ENCODE measurements at places on chromosomes 4 and X.

- no peak for DNase-seq
Measured at GRCh38 chr4:54173281-54173912, 55.7 kb upstream of the PDGFRA start.

DNA sequence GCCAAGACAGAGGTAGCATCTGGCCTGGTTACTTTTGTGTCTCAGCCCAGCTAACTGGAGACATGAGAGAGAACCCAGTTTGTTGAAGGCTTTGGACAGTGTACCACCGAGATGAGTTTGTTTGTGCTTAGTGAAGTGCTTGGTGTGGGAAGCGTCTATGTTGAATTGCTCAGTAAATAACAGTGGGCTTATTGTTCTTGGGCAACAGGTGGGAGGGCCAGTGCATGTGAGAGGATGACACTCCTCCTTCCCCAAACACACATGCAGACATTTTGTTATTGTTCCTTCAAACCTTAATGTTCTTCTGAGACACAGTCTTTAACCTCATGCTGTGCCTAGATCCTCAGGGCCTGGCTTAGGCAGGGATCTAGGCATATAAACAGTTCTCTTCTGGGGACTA, 39.7 kb downstream of the MSN start:
- no peak for DNase-seq

- no peak for DNase-seq
Measured at GRCh38 chr4:14225688-14226207, 598.2 kb upstream of the BOD1L1 start.

- DNase-seq: no peak
Measured at GRCh38 chrX:80316526-80316925, 103.7 kb upstream of the TENT5D start.

- no peak for DNase-seq
Measured at GRCh38 chr4:148852092-148852699, 410.0 kb upstream of the NR3C2 start.

- DNase-seq: peak; percentile 81
Measured at GRCh38 chrX:151697522-151697921, 2.3 kb downstream of the PRRG3 start.

DNA sequence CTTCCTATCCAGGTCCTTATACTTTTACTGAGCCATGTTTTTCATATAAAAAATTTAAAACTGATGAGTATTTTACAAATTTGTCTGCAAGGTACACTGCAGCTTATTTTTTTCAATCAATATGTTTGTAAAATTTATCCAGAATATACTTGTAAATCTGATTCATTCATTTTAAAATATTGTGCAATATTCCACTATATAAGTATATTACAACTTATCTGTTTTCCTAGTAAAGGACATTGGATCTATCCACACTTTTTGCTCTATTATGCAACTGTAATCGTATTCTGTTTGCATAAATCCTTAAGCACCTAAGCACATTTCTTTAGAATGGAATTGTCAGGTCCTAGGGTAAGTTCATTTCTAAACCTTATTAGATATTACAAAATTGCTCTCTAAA, 49.5 kb downstream of the TBC1D9 start:
- DNase-seq: no peak

DNA sequence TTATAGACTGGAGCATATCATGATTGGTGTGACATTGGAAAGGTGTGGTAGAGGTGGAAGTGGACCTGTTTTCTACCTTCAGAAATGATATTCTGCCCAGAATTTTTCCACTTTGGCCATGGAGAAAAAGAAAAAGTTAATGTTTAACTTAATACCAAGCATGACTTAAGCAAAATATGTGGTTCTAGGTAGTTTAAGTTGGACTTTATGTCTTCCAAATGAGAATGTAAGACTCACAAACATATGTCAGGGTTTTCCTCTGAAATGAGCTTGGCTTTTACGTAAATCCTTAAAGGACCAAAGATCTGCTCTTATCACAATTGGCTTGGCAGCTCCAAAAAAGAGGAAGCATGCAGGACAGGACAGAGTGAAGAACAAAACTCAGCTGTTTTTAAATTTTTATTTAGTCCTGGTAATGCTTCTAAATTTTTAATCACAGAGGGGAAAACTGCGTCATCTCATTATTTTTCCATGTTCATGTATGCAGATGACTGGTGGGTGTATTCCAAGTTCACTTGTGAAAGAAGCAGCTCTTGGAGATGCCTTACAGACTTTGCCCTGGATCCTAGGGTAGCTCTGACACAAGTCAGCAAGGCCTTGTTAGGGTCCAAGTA, 98.2 kb downstream of the ANK2 start:
- no peak for DNase-seq

- no peak for DNase-seq
Measured at GRCh38 chr4:66633477-66633876, 911.8 kb downstream of the CENPC start.

- DNase-seq: no peak
Measured at GRCh38 chrX:819684-820083, 189.1 kb downstream of the SHOX start.

DNA sequence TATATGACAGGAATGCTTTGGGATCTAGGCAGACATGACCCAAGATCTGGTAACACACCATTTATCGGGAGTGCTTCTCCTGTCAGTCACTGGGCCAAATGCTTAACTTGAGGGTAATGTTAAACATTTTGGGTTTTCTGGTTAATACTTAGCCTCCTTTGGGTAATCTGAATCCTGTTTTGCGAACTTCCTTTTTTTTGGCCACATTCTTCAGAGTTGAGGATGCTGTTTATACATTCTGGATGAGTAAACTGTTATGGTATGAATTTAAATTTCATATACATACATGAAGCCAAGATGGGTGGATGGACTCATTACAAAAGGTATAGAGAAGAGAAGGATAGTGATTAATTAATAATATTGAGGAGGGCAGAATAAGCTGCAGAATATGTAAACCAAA, 36.1 kb downstream of the MID1IP1 start:
- DNase-seq: no peak

- DNase-seq: no peak
Measured at GRCh38 chrX:15143050-15143824, 126.6 kb downstream of the ASB9 start.

DNA sequence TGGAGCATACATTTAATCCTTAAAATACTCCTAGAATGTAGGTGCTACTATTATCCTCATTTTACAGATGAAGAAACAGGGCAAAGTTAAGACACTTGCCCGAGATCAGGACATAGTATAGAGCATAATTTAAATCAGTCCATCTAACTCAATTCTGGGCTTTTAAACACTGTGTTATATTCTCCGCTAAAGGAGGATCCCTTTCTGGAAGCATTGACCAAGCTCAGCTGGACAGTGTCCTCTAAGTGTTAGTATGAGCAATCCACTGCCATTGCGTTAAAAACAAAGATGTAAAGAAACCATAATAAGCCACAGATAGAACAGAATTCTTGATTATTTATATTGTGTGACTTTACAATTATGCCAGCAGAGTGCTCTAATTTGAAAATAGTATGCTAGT, 207.0 kb downstream of the ARHGAP24 start:
- no peak for DNase-seq

- DNase-seq: no peak
Measured at GRCh38 chr4:81472281-81473182, 825 bp upstream of the RASGEF1B start.

GRCh38 chrX:131901546-131901945, 121.6 kb upstream of the STK26 start:
- no peak for DNase-seq

GRCh38 chr4:163003979-163004378, 162.7 kb downstream of the NAF1 start:
- DNase-seq: no peak

DNA sequence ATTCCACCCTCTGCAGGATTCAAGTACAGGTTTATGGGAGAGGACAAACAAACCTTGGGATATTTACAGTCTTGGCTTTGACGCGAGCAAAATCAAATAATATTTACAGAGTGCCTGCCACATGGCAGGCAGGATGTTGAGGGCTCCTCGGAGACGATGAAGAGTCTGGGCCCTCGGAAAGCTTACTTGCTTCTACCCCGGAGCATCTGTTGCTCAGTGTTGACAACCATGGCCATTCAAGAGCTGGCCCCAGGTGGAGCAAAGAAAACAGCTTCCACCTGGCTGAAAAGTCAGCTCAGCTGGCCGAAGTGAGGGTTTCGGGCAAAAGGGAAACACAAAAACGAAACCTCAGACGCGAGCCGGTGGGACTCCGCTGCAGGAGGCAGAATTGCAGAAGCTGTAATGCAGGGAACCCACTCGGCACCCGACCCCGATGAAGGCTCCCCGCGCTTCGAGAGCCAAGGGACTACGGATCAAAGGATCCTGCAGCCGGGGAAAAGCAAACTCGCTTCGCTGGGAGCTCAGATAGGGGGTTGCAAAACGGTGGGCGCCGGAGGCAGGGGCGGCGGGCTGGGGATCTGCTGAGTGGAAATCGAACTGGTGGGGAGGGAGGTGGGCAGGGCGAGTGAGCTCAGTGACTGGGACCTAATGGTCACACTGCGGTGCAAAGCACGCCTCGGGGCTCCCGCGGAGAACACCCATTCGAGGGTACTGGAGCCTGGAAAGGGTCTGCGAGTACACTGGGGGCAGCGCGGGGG, 805 bp downstream of the ATP8A1 start:
- DNase-seq: no peak

DNA sequence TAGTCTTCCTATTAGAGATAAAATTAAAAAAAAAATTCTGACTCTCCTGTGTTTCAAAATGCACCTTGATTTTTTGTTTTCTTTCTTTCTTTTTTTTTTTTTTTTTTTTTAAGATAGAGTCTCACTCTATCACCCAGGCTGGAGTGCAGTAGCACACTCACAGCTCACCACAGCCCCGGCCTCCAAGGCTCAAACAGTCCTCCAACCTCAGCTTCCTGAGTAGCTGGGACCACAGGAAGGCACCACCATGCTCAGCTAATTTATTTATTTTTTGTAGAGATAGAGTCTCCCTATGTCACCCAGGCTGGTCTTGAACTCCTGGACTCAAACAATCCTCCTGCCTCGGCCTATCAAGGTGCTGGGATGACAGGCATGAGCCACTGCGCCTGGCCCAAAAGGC, 41.1 kb upstream of the TMEM184C start:
- DNase-seq: no peak

DNA sequence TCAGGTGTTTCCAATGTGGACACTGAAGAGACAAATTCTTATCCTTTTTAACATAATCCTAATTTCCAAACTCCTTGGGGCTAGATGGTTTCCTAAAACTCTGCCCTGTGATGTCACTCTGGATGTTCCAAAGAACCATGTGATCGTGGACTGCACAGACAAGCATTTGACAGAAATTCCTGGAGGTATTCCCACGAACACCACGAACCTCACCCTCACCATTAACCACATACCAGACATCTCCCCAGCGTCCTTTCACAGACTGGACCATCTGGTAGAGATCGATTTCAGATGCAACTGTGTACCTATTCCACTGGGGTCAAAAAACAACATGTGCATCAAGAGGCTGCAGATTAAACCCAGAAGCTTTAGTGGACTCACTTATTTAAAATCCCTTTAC, 18.6 kb downstream of the TLR7 start:
- no peak for DNase-seq

DNA sequence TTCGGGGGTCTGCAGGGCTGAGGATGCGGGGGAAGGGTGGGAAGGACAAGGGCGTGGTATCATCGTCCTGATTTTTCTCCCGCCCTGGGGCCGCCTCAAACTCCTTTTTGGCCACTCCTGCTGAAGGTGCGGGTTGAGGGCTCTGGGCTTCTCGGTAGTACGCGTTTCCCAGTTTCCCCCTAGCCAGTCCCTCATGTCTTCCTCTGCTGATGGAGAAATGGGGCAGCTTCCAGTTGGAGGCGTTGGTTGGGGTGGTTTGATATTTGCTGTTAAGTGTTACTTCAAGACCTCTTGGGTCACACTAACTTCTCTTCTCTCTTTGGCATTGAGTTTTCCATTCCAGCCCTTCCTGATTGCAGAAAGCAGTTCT, 482 bp downstream of the GSTCD start:
- no peak for DNase-seq

DNA sequence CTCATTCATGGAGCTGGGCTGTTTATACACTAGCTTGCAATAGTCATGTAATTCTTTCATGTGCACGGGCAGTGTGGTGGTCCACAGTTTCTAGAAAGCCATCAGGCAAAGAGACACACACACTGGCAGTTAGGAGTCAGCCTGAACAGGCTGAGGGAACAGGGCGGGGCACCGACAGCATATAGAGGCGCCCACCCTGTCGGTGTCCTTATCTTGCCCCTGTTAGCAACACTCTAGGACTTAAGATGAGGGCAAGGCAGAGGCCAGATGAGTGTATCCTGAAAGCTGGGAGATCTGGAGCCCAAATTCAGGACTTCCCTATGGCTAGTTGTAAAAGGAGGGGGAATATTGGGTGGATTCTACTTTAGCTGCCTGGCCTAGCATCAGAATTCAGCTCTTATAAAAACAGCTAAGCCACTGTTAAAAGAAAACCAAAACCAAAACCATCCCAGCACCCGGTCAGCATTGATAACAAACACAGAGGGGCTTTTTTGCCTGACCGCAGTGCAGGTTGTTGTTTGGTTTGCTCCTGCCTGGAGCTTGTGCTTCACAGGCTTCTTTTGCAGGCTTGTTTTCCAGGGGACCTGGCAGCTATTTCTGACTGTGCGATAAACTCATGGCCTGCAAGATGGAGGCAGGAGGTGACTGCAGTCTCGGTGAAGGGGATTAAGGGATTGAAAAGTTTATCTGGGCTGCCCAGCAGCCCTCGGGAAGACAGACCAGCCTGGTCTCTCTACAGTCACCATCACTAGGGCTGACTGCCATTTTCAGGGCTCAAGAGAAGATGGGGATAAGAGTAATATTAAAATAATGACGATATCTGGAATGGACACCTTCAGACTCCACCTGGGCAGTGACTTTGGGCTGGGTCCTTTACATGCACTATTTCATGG, 638.9 kb downstream of the MID1IP1 start:
- DNase-seq: no peak

DNA sequence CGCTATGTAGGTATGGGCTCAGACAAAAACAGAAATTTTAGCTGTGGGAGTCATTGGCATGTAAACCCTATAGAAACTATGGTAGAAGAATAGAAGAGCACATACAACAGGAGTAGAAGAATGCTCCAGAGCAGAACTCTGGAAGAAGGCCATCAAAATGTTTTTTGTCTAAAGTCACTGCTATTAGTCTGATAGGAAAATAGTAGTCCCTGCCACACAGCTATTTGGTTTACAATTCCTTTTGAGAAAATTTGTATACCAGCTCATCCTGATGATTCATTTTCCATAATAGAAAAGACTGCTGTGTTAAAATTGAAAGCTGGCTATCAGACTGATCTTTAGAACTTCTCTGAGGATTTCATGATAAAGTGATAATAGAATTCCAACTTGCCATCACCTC, 32.8 kb upstream of the ADAD1 start:
- no peak for DNase-seq

DNA sequence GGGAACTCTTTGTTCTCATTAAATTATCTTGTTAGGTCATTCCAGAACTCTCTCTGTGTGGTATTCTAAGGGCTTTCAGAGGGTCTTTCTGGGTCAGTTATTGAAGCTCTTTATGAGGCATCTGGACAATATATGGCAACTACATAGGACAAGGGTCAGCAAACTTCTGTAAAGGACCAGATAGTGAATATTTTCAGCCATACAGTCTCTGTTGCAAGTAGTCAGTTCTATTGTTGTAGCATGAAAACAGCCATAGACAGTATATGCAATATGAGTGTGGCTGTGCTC, 35.1 kb downstream of the HADH start:
- DNase-seq: no peak

All from GM04503 (cell line).